RWPE1 (cell line): ENCODE measurements at places on chromosomes 7 and 10.

DNA sequence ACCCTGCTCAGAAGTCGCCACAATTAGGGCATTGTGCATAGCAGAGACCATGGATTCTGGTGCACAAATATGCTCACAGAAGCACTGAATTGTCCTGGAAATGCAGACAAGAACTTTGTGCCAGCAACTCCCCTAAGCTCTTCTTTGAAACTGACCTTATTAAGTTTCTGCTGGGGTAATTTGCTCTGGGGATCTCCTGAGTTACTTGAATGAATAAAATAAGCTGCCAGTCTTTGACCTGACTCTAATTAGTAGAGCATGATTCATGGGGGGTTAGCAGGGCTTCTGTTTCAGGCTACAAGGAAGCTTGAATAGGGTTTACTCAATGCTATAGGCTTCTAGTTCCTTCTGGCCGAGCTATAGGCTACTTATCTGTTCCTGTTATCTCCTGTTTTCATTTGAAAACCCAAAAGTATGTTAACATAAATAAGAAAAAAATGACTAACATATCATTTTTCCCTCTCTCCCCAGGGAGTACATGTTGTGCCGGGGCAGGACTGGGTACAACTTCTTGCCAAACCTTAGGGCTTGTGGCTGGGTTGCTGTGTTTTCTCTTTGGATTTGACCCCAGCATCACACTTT is 169.0 kb upstream of the TMEM229A start:
- DNase-seq = no peak

DNA sequence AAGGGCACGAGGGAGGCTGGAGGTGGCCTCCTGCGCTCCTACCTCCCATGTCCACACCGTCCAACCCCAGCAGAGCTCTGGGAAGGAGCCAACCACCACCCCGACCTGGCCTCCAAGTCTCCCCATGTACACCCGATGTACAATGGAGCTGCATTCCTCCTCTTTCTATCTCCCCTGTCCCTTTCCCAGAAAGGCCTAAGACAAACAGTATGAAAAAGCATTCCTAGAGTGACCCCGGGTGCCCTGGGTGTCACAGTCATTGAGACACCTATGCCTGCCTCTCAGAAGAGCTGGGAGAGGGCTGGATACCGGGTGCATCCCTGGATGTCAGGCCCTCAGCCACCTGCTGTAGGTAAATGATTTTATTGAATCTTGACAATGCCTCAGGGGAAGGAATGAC is 248.1 kb downstream of the EMX2 start:
- no peak for DNase-seq

DNA sequence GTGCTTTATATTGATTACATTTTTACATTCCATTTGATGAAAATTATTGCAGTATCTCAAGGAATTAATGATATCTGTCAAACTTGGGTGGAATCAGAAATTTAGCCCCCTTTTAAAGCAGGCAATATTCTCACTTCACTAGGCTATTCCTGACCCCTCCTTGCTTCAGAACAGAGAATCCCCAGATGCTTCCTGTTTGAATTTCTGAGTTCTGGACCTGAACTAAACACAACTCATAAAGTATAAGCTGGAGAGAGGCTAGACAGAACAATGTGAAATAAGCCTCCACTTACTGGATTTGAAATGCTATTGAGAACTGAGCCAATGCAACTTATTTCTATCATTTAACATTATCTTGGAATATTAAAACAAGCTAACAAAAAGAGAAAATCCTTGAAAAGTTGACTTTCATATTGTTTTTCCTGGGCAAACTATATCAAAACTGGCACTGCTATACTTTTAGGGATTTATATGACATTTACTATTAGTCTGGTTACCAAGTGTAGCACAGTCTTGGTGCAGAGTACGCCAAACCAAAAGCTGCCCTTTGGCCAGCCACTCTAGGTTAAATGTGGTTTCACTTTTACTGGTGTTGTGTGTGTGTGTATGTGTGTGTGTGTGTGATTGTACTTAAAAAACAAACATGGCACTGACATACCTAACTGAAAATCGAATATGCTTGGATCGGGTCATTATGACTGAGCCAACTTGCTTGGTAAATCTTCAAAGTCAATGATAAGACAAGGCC is 19.0 kb upstream of the AGMO start:
- DNase-seq = no peak

DNA sequence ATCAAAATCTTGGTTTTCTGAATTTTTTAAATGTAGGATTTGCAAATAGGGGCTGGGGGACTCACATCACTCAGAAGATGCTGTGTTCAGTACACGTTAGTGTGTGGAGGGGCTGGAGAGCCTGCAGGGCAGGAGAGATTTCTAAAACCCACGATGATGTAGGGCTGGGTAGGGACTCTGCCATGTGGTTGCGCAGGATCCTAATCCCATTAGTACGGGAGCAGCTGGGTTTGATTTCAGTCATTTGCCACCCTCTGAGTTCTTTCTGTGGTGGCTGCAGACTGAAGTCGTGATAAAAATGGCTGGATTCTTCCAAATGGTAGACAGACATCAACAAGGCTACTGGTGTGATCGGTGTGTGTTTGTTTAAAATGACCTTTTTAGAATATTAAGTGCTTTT is 14.2 kb upstream of the GET4 start:
- DNase-seq = no peak

DNA sequence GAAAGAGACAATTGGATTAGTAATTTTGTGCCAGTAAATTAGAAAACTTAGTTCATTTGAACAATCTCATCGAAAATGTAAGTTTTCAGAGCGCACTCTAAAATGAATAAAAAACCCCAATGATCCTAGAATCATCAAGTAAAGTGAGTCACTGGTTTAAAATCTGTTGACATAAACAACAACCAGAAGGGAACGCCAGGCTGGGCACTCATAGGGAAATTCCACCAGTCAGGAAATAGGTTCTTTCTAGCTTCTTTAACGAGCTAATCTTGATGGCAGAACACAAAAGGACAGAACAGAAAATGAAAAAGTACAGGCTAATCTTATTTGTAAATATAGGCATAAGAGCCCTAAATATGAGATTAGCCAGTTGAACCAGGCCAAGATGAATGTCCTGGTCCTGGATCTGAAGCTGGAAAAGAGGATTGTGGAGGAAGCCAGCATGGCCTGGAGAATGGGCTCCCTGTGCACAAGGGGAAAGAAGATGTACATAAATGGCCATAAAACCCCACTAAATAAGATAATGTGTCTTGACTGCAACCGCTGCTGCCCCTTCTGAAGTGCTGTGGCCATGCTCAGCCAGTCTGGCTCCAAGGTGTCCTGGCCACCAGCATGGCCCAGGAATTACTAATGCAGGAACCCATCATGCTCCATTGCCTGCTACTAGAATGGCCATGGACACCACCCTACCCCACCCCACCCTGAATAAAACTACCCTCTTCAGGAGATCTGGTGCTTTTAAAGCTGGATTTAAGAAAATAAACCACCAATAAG is 114.0 kb downstream of the WDFY4 start:
- no peak for DNase-seq

DNA sequence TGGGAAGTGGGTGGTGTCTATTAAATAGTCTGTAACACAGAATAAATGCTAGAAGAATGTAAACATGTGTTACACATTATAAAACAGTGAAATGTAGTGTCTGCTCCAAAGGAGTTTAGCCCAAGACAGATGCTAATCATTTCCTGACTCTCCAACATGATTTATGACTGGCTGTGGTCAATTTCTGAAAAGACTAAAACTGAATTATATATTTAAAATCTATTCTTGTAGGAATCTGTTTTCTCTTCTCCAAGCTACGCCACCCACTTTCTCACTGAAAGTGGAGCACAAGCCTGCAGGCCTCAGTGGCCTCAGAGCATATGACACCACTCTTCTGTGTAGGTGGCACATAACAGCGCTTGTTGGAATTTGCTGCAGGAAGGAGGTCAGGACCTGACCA is 44.4 kb downstream of the CTTNBP2 start:
- no peak for DNase-seq
